ENCODE measurements at places on chromosomes 2 and 18. TPM values are rescaled to one million over a fixed set of nuclear protein-coding genes. Genes with fewer than 3 reads are reported as not detected.

ANKRD62 gene
- not detected for total RNA-seq

DAPL1 gene
- not detected for total RNA-seq

RUFY4 gene
- not detected for total RNA-seq

DNA sequence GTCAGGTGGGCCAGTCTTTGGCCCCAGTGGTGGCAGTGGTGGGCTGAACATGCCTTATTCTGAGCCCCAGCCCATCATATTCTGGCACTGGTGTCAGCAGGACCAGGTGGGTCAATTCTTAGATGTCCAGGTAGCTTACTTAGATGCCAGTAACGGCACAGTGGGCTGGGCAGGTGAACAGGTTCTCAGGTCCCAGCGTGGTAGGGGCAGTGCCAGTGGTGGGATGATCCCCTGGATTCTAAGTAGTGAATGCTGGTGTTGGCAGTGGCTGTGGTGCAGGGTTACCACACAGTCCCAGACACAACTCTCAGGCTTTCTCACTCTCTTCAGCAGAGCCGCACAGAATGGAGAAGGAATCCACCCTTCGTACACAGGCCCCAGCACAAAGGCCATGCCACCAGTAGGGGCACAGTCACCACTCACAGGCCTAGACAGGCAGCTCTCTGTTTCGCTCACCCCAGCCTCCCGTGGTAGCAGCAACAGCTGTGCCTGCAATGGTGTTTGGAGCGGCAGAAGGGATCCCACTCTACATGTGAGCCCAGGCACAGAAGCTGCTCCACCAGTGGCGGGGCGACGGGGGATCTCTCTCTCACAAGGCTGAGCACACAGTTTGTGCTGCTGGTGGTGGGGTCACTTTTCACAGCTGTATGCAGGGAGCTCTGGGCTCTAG is 97.3 kb downstream of the ANKRD12 start:
- no peak for DNase-seq

FSIP2 gene
- 0.75 TPM for total RNA-seq

SALL3 gene
- 2.1 TPM for total RNA-seq

GRCh38 chr2:191299010-191299409 is 53.8 kb downstream of the MYO1B start:
- no peak for DNase-seq

LRRFIP1 gene
- 89.0 TPM for total RNA-seq

IHH gene
- not detected for total RNA-seq

SLC35F5 gene
- 66.3 TPM for total RNA-seq

DNA sequence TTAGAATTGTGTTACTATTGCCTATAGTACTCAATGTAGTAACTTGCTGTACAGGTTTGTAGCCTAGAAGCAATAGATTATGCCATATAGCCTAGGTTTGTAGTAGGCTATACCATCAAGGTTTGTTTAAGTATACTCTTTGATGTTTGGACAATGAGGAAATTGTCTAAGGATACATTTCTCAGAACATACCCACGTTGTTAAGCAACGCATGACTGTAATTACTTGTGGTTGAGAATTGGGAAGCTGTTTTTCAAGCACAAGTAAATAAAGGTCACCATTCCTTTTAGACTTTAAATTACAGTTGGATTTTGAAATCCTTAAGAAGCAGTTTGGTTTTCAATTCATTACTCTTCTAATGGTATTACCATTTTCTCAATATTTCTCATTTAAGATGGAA is 89.8 kb upstream of the KCNH7 start:
- peak; percentile 16 for DNase-seq

DNA sequence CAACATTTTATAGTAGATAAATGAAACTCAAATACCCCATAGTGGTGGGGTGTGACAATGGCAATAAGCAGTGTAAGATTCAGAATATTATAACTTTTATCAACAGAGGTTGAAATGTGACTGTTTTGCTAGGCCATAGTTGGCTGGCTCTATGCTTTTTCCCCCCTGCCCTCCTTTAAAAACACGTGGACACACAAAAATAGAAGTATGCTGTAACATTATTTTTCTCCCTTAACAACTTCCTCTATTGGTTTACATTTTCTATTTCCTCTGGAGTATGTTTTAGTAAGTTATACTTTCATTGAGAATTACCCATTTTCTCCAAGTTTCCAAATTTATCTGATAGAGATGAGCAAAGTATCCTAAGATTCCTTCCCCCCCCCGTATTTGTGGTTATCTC is 31.1 kb downstream of the NDUFAF7 start:
- DNase-seq, result no peak

ABCA12 gene
- 9.3 TPM for total RNA-seq

DNA sequence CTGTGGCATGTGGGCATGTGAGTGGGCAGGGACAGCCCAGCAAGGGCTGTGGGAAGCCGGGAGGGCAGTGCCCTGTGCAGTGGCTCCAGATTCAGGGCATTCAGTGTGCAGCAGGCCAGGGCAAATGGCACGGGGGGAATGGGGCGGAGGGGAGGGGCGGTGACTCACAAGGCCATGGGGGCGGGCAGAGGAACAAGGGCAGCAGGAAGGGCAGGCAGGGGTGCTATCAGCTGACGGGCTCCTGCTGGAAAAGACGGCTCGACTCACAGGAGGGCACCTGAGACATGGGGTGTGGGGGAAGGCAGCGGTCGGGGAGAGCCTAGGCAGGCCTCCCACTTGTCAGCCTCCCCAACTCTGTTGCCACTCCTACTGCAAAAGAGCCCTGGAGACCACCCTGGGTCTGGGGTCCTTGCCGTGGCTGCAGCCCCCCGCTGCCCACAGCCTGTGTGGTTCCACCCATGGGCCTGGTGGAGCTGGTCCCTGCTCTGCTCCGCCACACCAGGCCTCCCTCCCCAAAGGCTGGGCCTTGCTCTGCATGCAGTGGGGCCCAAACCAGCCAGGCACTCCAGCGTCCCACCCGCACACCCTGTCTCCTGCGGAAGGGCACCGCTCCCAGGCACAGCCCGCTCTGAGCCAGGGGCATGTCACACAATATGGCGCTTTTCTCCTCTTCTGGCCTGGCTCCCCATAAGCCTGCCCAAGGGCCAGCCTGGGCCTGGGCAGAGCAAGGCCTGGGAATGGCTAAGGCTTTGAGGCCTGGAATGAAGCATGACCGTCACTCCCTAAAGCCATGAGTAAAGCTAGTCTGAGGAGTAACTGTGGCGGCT is 25.9 kb downstream of the HS6ST1 start:
- DNase-seq, result no peak

DNA sequence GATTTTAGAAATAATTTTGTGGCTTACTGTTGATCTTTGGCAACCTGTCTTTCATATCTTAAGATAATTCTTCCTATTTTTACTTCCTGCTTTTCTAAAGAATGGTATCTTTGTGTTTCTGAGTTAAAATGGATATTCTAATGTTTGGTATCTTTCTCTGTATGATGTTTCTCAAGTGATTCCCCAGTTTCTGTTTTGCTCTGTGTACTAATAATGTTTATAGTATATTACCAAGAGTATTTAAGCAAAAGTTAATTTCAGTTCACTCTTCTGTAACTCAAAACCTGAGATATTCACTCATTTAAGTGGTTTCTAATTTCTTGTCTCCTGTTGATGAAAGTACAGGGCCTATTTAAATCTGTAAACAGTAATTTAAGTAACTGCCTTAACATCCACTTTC is 58.3 kb downstream of the CCDC150 start:
- DNase-seq, result no peak

DNA sequence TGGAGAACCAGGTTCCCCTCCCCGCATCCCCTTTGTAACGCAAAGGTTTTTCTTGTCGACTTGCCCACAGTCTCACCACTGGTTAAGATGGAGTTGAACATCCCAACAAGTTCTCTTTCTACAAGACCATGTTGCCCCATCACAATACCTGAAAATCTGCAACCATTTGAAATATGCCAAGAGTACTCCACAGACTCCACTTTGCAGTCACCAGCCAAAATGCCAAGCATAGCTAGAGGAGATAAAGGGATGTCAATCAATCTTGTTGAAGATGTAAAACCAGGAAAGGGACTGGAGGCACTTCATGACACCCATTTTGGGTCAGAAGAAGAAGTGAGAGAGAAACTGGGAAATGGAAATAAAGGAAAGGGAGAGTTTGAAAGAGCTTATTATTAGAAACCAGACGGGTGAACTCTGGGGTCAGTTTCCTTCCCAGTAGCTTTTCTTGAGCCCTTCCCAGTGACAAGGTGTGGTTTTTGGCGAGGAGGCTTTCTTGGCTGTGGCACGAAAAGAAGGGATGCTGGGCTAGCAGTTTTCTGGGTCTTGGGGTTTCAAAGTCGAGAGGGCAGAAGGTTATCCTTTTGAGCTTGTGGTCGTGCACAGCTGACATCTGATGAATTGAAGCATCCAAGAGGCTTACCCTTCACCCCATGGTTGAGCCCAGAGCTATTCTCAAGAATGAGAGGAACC is 79.3 kb downstream of the ACAA2 start:
- DNase-seq, result no peak

- DNase-seq, result no peak
Observed at GRCh38 chr2:47903781-47904490, 2.4 kb downstream of the FBXO11 start.

GRCh38 chr18:40325988-40326387 is 1629.0 kb upstream of the PIK3C3 start:
- DNase-seq, result no peak

TTC32 gene
- 2.8 TPM for total RNA-seq

DNA sequence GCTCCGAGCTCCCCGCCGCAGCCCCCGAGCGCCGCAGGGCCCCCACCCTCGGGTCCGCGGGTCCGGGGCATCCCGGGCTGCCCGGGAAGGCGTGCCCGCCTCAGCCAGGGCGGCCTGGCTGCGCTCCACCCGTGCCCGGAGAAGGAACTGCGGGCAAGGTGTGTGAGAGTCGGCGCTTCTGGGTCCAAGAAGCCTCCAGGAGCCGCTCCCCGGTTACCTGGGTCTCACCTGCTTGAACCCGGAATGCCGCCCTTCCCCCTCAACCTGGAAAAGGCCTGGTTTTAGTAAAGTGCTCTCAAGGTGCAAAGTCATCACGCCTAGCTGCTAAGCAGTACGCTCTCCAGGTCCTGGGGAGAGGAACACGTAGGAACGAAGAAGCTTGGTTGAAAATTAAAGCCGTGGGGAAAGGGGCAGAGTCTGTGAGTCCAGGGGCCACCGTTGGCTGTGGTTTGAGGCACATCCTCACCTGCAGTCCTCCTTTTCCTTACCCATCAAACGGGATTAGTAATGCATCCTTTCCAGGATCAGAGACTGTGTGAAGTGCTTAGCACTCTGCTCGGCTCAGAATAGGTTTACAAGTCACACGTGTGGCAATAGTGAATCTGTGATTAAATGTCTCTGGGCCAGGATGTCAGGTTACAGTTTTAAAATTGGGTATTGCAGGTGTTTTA is 1.2 kb downstream of the ASAP2 start:
- no peak for DNase-seq

GRCh38 chr2:199191461-199191860 is 266.3 kb downstream of the SATB2 start:
- DNase-seq, result no peak

GRCh38 chr18:42559069-42559690 is 556.3 kb downstream of the RIT2 start:
- DNase-seq, result no peak

ACTG2 gene
- 0.27 TPM for total RNA-seq

DNA sequence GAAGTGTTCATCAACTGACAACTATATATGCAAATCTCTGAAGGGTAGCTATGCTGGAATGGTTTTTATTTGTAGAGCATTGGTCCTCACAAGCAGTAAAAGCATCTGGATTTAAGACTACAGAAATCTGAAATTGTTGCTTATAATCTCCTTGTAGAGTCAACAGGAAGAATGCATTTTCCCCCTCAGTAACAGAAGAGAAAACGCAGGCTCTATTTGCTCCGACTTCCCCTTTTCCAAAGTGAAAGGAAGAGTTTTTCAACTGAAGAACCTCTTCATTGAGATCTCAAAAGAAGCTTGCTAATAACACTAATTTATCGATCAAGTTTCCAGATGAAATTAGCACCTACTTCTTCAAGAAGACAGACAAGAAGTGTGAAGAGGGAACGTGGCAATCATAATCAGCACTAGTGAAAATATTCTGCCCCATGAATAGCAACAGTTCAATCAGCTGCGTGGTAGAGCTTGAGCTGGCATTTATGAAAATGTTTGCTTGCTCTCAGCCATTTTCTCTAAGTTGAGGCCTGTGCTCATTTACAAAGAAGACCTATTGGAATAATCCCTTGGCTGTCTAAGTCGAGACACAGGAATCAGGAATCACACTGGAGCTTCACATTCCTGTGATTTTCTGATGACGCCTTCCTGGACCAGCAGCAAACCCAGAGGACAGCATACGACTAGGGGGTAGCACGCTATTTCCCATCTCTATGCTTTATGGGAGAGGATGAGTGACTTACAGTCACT is 43.7 kb downstream of the TGIF1 start:
- DNase-seq, result no peak

REEP1 gene
- 0.48 TPM for total RNA-seq

- no peak for DNase-seq
Observed at GRCh38 chr2:241568726-241569125, 10.2 kb downstream of the BOK start.

MAP3K19 gene
- total RNA-seq, result not detected

- DNase-seq, result no peak
Observed at GRCh38 chr2:196266351-196266750, 95.0 kb upstream of the STK17B start.

- DNase-seq, result no peak
Observed at GRCh38 chr2:171237751-171238505, 77.2 kb upstream of the TLK1 start.

- DNase-seq, result no peak
Observed at GRCh38 chr18:48693625-48694262, 154.9 kb downstream of the CTIF start.

GRCh38 chr2:59249441-59250306 is 1008.5 kb upstream of the FANCL start:
- DNase-seq, result peak; percentile 0

DNA sequence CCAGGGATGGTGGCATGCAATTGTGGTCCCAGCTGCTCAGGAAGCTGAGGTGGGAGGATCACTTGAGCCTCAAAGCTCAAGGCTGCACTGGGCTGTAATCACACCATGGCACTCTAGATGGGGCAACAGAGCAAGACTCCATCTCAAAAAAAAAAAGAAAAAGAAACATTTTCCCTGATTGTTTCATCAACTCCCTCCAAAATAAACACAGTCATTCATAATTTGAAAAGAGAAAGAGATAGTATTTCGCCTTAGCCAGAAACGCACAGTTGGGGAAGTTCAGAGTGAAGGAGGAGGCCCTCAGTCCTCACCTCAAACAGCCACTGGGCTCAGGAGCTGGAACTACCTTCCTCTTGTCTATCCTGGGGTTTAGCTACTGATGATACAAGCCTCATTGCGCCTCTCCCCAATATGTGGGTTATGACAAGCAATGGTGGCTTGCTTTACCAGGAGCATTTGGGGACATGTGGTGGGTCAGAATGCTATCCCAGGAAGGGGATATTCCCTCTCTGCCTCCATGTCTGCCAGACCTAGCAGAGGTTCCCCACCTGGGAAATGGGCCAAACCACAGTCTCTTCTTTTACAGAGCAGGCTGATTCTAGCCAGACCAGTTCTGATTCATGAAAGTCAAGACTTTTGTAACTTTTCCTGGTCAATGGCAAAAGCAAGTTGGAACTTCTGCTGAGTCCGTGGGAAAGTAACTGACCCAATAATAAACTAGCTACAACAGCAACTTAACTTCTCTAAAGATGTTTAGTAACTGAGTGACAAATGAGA is 22.2 kb upstream of the TMEM87B start:
- peak; percentile 48 for DNase-seq

DNAH6 gene
- total RNA-seq, result 0.27 TPM

All from kidney epithelial cell (primary cell).